Right forelimb (tissue), 1 donor: ENCODE measurements at places on chromosomes 16 and 17.

GRCh38 chr16:77290451-77291115, 91.4 kb downstream of the SYCE1L start:
- DNase-seq: no peak

GRCh38 chr16:52460639-52461178, 86.2 kb downstream of the TOX3 start:
- DNase-seq: no peak

DNA sequence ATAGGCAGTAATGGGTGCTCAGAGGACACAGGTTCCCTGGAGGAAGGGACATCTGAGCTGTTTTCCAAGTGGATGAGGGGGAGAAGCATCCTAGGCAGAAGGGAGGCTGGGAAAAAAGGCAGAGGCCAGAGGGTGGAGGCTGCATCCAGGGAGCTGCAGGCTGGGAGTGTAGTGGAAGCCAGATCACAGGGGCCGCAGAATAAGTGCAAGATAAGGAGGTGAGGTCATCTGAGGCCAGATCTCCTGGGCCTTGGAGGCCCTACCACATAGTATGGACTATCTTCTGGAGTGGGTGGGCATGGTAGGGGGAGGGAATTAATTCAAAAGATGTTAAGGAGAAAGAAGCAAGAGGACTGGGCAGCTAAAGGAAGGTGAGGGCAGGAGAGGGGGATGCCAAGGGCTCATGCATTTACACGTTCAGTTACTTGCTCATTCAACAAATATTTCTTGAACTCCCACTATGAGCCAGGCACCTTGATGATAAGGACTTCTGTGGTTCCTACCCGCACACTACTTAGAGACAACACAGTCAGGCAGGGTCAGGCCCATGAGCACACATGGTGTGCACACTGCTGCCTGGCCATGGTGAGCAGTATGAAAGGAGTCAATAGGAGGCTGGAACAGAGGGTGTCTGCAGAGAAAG, 2.4 kb upstream of the RIPOR1 start:
- no peak for DNase-seq

GRCh38 chr16:65808790-65809189, 557.7 kb upstream of the CDH5 start:
- DNase-seq: no peak

DNA sequence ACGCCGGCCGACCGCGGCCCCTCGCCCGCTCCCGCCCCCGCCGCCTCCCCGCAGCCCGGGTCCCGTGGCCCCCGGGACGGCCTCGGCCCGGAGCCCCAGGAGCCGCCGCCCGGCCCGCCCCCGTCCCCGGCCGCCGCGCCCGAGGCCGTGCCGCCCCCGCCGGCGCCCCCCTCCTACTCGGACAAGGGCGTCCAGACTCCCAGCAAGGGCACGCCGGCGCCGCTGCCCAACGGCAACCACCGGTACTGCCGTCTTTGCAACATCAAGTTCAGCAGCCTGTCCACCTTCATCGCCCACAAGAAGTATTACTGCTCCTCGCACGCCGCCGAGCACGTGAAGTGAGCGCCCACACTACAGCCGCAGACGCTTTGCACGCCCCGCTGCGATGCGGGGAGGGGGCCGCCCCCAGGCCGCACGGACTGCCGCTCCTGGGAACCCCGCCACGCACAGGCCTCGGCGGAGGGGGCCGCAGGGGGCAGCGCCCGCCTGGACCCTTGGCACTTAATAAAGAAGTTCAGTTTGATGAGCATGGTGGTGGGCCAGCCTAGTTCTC, 35.5 kb upstream of the ZC3H18 start:
- no peak for DNase-seq

DNA sequence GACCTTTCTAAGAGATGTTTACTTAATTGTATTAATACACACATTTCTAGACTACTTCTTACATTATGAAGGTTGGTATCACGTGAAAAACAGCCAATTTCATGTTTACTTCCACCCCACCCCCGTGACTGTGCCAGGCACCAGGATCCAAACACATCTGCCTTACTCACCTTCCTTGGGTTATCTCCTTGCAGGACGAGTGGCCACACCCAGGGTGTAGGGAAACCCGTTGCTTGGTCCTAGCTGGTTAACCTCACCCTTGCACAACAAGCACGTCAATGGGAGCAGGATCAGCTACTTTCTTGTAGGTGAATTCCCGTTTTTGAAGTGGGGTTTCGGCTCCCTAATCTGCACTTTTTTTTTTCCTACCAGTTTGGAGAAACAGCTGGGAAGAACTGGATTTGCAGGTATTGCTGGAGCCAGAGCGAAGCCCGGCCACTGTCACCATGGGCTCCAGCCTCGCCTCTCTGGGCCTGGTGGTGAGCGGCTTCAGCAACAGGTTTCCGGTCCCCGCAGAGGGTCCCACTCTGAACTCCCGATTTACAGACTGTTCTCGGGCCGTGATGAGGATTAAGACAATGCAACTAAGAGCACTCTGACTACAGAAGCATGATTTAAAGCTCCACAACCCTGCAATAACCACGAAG, 2.1 kb upstream of the UBB start:
- no peak for DNase-seq

DNA sequence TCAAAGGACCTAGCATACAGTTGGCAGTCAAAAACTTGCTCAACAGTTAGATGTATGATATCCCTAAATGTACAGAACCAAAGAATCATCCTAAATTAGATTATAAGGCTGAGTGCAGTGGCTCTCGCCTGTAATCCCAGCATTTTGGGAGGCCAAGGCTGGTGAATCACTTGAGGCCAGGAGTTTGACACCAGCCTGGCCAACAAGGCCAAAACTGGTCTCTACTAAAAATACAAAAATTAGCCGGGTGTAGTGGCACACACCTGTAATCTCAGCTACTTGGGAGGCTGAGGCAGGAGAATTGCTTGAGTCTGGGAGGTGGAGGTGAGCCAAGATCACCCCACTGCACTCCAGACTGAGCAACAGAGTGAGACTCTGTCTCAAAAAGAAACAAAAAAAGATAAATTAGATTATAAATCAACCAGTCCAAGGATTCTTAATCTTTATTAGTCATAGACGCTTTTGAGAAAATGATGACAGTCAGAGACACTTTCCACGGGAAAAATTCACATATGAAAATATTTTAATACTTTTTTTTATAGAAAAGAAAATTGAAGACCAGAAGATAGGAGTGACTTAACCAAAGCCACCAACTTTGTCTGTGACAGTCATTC, 77.6 kb downstream of the MMD start:
- DNase-seq: no peak

GRCh38 chr17:60749050-60749449, 71.4 kb downstream of the BCAS3 start:
- DNase-seq: no peak

- DNase-seq: no peak
Observed at GRCh38 chr17:44375196-44376017, 11.8 kb upstream of the FAM171A2 start.

GRCh38 chr16:66228792-66229191, 137.7 kb upstream of the CDH5 start:
- DNase-seq: no peak

- peak; percentile 11 for DNase-seq
Observed at GRCh38 chr16:50523710-50524109, 24.5 kb upstream of the NKD1 start.

DNA sequence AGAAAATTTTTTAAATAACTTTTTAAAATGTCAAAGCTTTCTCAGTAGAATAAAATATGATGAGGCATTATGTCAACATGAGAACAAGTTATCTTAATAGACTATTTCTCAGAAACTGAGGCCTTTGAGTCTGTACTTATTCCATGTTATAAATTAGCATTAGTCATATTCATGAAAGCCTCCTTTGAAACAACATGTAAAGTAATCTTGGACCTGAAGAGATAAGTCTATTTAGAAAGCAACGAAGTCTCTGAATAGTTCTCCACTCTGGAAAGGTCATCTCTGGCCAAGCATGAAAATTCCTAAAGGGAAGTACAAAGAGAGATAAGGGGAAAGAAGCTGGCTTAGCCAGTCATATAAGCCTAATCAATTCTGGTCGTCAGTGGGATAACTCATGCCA, 150.8 kb downstream of the CYB561 start:
- no peak for DNase-seq

DNA sequence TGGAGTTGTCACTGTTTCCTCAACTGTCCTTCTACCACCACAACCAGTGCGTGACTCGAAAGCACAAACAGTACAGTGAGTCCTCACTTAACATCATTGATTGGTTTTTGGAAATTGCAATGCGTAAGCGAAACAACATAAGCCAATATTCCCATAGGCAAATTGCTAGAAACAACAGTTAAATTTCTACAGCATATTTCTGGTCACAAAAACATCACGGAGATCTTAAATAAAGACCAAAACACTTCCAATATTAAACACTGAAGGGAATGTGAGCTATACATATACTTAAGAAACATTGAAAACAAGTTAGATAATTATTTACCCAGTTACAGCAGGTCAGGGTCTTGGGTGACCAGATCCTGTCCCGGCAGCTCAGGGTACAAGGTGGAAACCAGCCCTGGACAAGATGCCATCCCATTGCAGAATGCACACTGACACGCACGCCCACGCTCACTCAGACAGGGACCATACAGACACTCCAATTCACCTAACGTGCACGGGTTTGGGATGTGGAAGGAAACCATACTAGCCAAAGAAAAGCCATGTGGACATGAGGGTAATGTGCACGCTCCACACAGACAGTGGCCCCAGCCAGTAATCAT, 4.7 kb downstream of the SLC13A5 start:
- DNase-seq: no peak

DNA sequence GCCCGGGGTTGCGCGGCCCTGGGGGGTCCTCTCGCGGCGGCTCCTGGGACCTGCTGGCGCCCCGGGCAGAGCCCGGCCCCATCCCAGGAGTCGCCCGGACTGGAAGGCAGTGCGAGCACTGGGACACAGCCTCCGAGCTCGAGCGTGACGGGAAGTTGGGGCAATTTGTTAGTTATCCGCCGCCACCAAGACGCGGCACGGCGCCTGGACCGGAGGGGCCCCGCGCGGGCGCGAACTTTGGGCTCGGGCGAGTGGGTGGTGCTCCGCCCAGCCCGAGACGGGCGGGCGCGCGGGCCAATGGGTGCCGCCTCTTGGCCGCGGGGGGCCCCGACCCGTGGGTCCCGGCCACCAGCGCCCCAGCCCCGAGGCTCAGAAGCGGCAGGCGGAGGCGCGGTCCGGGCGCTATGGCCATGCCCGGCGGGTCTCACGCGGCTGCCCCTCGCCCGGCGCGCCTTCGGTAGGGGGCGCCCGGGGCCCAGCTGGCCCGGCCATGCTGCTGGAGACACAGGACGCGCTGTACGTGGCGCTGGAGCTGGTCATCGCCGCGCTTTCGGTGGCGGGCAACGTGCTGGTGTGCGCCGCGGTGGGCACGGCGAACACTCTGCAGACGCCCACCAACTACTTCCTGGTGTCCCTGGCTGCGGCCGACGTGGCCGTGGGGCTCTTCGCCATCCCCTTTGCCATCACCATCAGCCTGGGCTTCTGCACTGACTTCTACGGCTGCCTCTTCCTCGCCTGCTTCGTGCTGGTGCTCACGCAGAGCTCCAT, at the start of gene ADORA2B:
Gene ADORA2B (plus strand): TSS at position 372 of the 768 bp plus-strand sequence. CDS start 119 bp downstream, at position 491.
- DNase-seq: peak; percentile 81

GRCh38 chr16:7013990-7014389, 318.7 kb upstream of the RBFOX1 start:
- DNase-seq: no peak

DNA sequence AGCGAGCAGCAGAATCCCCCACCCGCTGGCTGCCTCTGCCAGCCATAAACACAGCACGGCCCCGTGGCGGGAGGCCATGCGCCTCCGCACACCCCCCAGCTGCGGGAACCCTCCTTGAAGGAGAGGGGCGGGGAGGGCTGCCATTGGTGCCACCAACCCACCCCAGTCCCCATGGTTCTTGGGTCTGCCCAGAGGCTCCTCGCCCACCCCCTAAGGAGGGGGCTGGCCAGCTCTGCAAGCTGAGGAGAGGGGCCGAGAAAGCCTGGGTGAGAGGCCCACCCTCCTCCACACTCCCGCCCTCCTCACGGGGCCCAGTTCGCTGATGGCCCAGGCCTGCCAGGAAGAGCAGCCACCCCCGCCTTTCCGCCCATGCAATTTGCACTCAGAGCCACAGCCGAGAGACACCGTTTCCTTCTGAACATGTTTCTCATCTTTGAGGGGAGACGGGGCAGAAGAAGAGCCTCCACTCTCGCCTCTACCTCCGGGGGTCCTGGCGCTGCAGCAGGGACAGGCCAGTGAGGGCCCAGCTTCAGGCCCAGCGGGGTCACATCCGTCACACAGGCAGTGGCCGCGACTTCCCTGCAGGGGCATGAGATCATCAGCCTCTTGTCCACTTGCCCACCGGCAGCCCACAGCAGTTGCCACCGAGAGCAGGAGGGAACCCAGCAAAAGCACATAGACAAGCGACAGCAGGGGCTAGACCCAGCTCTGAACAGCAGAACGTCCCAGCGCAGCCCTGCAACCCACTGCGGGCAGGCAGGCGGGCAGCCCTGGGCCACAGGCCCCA, 23.0 kb downstream of the KATNB1 start:
- peak; percentile 43 for DNase-seq

DNA sequence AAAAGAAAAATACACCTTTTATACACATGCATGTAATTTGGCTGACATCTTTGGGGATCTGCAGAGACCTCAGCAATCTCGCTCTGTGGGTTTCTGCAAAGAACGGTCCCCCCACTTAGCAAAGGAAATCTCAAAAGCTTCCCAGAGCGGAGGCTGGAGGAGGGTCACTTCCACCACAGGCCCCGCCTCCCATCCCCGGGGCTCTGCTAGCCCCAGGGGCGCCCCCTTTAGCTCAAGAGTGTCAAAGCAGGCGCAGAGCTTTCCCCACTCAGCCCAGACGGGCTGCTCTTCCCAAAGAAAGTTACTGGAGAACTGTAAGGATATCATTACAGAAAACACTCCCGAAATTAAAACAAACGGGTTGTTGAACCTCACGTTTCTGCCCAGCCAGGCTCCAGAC, 11.4 kb downstream of the SLC13A5 start:
- DNase-seq: no peak

DNA sequence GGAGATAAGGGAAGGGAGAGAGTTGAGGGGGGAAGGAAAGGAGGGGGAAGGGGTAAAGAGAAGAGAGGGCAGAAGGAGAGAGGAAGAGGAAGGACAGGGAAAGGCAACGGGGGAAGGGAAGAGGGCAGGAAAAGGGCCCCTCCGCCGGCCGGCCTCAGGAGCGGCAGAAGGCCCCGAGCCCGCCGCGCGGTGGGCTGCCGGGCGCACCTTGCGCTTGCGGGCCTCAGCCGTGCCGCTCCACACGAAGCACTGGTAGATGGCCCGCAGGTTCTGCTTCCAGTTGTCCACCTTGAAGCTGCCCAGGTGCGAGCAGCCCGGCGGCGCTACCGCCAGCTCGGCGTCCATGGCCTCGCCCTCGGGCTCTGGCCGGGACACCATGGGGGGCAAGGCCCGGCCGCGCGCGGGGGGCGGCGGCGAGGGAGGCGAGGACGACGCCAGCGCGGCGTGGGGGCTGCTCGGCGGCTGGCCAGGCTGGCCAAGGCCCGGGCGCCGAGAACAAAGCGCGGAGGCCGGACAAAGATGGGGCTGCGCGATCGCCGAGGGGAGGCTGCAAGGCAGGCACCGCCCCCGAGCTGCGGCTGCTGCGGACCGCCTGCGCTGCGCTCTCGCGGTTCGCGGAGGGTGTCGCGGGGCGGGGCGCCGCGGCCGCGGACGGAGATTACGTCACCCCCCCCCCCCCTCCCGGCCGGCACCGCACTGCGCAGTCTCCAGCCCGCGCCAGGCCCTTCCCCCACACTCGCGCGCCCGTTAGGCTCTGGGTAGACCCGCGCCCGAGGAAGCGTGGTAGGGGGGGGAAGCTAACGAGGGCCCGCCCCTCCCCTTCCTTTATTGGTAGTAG, at the start of gene USP22:
Gene USP22 (minus strand): TSS at position 554 of the 838 bp plus-strand sequence. CDS start 176 bp downstream, at position 378.
- peak; percentile 99 for DNase-seq

GRCh38 chr16:71878911-71879310, 5.1 kb downstream of the ZNF821 start:
- no peak for DNase-seq

GRCh38 chr17:228951-229708, 47.7 kb upstream of the DOC2B start:
- DNase-seq: no peak
